ENCODE measurements at places on chromosomes 11 and 22.

GRCh38 chr11:16997624-16998023 lies 16.6 kb downstream of the PLEKHA7 start:
- DNase-seq = no peak

GRCh38 chr11:6417907-6418556 lies 862 bp downstream of the APBB1 start:
- no peak for DNase-seq

GRCh38 chr11:134888821-134889220 lies 476.8 kb upstream of the B3GAT1 start:
- no peak for DNase-seq

GRCh38 chr11:7490535-7490934 lies 5.2 kb downstream of the OLFML1 start:
- DNase-seq = no peak

DNA sequence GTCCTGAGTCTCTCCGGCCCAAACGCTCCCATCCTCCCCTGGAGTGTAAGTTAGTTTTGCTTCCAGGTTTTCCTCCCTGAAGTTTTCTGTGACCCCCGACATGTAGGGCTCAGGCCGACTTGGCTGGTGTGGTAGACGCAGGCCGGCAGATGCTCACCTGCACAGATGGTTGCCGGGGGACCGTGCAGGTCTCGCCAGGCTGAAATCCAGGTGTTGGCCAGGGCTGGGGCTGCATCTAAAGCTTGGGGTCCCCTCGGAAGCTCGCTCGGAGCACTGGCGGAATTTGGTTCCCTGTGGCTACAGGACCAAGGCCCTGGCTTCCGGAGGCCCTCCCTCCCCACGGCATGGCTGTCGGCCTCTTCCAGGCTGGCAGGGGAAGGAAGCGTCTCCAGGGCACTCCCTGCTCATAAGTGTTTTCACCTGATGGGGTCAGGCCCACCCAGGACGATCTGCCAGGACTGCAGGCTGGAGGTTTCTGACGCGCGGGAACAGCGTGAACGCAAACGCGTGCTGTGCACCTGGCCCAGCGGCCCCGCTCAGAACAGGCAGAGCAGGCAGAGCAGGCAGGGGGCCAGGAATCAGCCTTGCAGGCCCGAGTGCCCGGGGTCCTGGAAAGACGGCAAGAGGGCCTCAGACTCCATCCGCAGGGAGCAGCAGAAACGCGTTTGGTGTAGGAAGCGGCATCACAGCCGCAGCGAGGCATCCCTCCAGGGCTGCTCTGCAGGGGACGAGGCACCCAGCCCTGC lies 258.2 kb downstream of the BRD1 start:
- DNase-seq = no peak

GRCh38 chr11:62678433-62678769 lies 472 bp downstream of the UBXN1 start:
- DNase-seq = no peak

DNA sequence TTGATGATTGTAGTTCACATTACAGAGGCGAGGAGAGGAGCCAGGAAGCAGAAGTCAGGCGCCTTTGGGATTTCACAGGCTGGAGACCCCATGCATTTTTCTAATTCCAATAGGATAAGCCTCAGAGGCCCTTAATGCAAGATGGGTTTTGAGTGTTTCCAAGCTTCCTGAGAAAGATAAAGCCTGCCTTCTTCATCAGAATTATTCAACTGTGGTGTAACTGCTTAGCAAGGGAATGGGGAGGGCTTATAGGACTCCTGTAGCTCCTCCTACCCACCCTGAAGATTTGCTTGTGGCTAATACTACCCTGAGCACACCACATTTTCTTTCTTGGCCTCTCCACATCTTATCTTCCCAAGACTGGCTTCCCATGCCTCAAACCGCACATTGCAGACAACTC lies 151.1 kb upstream of the ISX start:
- no peak for DNase-seq

DNA sequence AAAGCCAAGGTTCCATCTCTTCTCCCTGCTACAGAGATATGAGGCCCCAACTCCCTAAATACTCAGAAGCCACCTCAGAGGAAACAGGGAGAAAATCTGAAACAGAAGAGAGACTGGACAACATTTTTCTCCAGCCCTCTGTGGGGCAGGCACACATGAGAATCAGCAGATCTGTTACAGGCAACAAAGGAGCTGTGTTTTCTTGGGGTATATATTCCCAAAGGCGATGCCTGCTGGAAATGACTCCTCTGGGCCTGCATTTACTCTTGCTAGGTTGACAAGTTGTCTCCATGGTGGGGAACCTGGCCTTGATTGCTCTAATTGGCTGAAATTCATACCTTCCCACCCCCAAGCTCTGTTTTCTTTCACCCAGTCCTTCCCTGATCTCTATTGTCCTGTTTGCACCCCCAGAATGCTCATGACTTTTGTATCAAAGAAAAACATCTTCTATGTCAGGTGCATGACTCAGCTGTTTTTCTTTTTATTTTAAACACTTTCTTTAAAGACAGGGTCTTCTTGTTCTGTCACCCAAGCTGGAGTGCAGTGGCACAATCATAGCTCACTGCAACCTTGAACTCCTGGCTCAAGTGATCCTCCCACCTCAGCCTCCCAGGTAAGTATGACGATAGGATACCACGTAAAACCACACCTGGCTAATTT lies 23.5 kb upstream of the P2RY6 start:
- no peak for DNase-seq

DNA sequence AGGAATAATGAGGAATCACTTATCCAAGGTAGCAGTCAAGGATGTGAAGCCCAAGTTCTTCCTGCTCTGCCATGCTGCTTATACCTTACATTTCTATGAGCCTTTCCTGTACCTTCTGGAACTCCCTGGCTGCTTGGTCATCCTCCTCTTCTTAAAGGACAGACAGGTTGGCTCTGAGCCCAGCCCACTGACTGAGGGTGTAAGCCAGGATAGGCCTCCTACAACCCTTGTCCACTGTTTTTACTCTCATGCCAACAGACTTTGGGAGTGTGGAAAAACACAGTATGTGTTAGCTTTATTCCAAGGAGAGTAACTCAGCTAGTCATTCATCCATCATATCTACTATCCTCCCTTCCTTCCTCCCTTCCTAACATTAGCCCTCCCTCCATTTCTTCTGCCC lies 47.5 kb downstream of the IRAG1 start:
- DNase-seq = no peak

DNA sequence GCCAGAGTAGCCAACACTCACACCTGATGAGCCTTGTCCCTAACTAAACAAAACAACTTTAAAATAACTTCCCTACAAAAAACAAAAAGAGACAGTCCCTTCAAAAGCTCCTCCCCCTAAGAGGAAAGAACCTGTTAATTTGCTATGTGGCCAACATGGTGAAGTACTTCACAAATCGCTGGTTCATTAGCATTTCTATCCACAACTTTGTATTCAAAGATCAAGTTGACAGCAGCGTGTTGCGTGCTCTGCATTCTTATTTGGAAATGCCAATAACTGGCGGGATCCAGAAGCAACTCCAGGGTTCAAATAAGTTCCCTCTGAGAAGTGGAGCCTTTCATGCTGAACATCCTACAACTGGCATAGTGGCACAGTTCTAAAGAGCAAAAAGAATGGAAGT lies 48.6 kb downstream of the CADM1 start:
- no peak for DNase-seq

DNA sequence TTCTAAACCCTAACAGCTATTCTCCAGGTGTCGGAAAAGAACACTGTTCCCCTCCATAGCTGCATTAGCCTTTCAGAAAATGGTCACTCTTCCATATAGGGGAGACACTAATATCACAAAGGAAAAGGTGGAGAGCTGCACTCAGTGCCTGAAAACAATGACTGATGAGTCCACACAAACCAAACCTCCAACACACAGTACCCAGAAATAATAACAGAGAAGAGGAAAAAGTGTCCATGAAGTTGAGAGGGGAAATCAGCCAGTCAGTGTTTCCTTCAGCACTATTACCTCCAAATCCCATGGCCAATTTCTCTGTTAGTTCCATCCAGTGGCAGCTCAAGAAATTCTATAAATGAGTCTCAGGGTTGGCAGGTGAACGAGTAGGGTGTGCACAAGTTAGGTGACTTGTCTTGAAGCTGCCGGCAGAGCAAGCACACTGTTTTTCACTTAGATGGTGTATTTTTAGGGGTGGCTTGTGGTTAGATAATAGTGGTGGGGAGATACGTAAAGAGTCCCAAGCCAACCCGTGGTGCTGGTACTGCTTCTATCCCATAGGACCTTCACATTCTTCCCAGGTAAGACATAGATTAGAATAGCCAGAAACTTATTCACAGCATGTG lies 84.5 kb upstream of the CHRM4 start:
- DNase-seq = no peak

- no peak for DNase-seq
These were observed 14.5 kb downstream of the SAA1 start for GRCh38 chr11:18280438-18281045.

DNA sequence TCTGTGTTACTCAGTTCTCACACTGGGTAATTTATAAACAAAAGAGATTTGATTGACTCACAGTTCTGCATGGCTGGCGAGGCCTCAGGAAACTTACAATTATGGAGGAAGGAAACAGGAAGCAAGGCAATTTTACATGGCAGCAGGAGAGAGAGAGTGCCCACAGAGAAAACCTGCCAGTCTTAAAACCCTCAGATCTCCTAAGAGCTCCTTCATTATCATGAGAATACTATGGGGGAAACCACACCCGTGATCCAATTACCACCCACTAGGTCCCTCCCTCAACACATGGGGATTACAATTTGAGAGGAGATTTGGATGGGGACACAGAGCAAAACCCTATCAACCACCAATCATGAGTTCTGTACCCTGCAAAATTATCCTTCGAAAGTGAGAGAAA lies 1180.8 kb downstream of the JRKL start:
- no peak for DNase-seq

GRCh38 chr11:3886985-3887384 lies 31.5 kb downstream of the STIM1 start:
- DNase-seq = no peak

GRCh38 chr11:108253176-108253575 lies 30.3 kb downstream of the ATM start:
- no peak for DNase-seq

- DNase-seq = no peak
These were observed 173.2 kb downstream of the LARGE1 start for GRCh38 chr22:33747029-33747428.

GRCh38 chr11:95584180-95584579 lies 205.4 kb downstream of the FAM76B start:
- no peak for DNase-seq

DNA sequence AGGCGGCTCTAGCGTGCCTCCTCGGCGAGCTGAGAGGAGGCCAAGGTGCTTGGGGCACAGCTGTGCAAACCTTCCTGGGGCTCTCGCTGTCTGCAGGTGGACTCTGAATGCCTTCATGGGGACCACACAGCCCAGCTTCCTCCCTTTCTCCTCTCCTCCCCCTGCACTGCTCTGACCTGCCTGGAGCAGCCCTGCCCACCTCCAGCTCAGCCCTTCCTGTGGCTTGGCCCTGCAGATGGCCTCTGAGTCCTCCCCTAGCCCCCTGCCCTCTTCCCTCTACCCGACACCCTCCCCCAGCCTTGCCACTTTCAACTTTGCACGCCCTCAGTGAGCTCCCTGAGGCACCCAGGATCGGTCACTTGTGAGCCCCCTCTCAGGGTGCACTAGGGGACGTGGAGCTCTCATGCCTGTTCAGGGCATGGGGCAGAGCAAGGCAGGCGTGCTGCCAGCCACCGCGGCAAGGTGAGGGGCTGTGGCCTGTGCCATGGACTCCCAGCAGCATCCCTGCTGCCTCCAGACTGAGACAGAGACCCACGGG lies 31.4 kb downstream of the PPM1F start:
- no peak for DNase-seq

DNA sequence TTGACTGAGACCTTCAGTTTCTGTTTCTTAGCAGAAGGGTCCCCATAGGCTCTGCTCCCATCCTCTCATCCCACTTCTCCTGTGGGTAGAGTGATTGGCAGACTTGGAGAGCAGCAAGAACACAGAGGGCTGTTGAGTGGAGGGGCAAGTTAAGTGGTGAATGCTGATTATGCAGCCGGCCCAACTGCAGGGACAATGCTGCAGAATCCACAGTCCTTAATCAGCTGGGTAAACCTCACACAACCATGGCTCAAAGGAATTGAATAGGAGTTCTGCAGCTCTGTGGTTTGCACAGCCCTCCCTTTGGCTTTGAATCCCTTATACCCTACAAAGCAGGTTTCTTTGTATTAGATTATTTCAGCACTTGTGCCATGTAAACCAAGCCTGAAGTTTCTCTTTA lies 161.1 kb downstream of the NAV2 start:
- DNase-seq = no peak

DNA sequence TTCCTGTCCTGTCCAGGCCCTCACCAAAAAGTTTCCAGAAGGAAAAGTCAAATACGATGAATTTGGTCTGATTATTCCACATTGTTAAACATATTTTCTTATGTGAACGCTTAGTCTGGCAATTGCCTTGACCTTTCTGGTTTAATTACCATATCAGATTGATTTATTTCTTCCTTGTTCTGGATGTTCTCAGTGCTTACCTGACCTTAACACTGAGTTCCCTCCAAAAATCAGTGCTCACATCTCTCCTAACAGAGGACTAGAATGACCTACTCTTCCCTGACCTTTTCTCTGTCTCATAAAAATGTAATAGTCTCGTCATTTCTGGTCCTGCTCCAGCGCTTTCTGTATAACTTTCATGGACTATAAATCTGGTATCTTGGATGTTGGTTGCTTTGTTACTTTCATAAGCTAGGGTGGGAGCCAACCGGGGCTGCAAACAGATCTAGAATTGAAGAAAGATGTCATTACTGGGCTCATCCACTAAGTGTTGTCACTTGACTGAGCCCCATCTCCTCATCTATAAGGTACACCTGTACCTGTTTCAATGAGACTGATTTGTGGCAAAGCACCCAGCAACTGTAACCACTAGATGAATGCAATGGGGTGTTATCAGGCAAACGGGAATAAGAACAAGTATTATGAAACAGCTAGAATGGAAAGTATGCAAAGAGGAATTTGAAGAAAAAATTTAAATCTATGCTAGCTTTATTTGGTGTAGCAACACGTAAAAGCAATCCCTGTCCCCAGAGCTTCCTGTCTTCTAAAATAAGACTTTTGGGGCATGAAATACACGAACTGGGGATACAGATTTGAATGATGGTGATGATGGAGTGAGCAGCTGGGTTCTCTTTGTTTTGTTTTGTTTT lies 2.4 kb downstream of the FADS2 start:
- DNase-seq = no peak

GRCh38 chr11:120801801-120802689 lies 221.9 kb upstream of the TBCEL start:
- no peak for DNase-seq

DNA sequence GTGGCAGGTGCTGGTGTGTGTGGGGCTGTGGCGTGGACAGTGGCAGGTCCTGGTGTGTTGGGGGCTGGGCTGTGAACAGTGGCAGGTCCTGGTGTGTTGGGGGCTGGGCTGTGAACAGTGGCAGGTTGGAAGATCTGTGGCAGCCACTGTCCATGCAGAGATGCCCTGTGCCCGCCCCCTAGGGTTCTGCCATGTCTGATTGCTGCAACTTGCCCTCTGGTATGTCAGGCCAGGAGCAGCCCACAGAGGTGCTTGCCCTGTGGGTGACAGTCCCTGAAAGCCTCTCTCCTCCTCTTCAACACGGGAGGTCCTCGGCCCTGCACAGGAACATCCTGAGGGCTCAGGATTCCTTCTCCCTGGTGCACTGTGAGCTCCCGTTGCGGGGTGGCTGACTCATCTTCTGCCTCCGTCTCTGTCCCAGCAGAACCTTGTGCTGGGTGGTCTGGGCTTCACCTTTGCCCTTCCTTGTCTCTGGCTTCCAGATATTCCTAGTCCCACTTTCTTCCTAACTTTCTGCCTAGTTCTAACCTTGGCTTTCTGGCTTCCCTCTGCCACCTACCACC lies 13.5 kb downstream of the OPCML start:
- DNase-seq = no peak

GRCh38 chr11:577611-577894 lies 1.3 kb downstream of the PHRF1 start:
- DNase-seq = no peak

GRCh38 chr11:79116600-79116999 lies 324.2 kb downstream of the TENM4 start:
- no peak for DNase-seq
